Activated CD8-positive, alpha-beta memory T cell treated with anti-CD3 and anti-CD28 coated beads for 48 hours (primary cell): ENCODE measurements at places on chromosomes 1 and 21.

DNA sequence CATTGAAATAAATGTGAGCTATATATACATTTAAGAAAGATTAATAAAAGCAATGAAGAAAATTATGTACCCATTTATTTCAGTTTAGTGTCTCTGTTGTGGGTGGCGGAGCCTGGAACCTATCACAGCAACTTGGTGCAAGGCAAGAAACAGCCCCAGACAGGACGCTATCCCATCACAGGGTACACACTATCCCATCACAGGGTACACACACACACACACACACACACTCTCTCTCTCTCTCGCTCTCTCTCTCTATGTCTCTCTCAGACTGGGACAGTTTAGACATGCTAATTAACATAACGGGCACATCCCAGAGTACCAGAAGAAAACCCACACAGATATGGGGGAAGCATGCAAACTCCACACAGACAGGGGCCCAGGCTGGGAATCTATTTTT lies 6.5 kb upstream of the IL6R start:
- DNase-seq = no peak

GRCh38 chr1:47178654-47179016 lies 11.2 kb downstream of the PDZK1IP1 start:
- no peak for DNase-seq

DNA sequence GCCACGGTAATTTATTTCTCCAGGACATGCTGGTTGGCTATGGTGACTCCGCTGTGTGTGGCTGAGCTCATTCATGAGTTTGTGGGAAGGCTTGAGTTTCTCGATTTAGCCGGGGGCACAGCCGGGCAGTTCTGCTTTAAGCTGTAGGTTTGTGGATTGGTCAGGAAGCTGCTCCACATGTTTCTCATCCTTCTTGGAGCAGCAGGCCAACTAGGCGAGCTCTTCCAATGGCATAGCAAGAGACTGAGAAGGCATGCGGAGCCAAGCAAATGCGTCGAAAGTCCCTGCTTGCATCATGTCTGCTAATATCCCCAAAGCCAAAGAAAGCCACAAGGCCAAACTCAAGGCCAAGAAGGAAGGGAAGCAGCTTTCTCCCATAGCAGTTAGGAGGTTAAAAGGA lies 71.6 kb upstream of the GREM2 start:
- no peak for DNase-seq

DNA sequence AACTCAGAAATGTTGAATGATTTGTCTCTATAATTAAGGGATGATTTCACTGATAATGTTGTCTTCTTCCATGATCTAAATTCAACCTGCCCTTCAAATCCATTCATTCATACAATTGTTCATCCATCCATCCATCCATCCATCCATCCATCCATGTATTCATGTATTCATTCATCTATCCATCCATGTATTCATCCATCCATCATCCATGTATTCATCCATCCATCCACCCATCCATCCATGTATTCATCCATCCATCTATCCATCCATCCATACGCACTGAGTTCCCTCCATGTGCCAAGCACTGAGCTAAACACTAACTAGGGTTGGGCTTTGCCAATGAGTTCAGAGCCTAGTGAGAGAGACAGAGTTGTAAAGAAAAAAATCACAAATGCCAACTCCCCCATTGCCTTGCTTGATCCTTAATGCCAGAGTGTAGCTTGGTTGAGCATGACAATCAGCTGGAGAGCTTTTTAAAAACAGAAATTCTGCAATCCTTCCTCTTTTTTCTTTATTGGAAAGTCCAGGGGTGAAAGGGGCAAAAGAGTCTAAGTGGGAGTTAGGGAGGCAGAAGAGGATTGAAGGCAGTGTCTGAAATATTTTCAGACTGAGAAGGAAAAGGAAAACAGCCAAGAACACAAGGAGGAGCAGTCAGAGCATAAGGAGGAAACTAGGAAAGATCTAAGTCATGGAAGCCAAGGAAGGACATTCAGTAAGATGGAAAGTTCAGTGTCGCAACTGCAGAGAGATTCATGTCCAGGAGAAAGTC lies 92.4 kb upstream of the ERG start:
- DNase-seq = no peak

GRCh38 chr1:80646053-80646452 lies 1154.7 kb upstream of the ADGRL2 start:
- no peak for DNase-seq

DNA sequence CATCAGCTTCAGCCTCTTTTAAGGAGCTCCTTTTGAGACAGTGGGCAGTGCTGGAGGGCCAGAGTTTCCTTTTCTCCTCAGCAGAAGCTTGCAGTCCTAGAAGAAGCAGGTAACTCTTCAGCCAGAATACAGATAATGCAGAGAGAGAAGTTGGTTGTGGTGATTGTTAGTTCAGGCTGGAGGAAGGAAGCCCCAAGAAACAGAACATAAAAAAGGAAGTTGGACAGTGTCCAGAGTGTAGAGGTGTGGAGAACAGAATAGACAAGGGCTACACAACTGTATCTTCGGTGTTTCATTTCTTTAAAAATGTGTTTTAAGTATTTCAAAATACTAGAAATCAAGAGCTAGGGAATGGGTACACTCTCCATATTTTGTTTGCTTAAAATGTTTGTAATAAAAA lies 6.4 kb upstream of the TACSTD2 start:
- no peak for DNase-seq

- no peak for DNase-seq
These were observed 88.2 kb downstream of the NFIA start for GRCh38 chr1:61170328-61171238.

GRCh38 chr1:206050655-206051235 lies 2.2 kb upstream of the RHEX start:
- peak; percentile 31 for DNase-seq

DNA sequence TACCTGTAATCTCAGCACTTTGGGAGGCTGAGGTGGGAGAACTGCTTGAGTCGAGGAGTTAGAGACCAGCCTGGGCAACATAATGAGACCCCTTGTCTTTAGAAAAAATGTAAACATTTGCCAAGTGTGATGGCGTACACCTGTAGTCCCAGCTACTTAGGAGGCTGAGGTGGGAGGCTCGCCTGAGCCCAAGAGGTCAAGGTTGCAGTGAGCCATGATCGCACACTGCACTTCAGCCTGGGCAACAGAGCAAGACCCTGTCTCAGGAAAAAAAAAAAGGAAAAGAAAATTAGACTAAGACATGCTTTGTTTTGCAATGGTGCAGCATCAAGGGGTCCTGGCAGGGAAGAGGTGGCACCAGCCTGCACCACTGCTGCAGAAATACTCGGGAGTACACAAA lies 16.8 kb upstream of the GPR157 start:
- DNase-seq = no peak

DNA sequence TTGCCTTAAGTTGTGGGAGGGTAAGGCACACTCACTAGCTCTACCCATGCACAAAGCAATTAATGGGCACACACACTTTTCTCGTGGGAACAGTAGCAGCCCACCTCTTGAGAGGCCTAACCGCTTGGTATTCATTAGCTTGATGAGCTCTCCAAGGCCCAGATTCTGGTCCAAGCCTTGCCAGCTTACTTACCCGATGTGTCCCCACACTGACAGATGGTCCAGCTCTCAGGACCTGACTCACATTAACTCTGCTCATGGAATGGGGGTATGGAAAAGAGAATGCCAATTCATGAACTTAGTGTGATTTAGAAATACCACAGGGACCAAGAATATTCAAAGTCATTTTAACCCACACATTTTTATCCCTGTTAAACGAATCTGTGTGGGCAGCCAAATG lies 106.8 kb upstream of the CACHD1 start:
- no peak for DNase-seq

DNA sequence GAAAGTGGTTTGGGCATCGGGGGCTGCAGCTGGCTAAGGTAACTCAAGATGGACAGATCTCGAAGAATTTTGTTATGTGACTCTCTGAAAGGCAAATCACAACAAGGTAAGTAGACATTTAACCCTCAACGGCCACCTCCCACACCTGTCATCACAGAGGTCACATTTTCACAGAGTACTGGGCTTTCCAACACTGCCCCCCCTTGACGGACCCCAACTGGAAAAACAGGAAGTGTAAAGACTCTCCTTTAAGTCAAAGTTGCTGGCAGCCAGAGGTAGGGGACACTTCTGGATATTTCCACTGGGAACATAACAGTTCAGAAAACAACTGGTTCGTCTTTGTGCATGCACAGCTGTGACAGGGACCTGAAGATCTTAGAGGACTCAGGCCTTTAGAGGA lies 22.3 kb downstream of the NOL9 start:
- DNase-seq = no peak

DNA sequence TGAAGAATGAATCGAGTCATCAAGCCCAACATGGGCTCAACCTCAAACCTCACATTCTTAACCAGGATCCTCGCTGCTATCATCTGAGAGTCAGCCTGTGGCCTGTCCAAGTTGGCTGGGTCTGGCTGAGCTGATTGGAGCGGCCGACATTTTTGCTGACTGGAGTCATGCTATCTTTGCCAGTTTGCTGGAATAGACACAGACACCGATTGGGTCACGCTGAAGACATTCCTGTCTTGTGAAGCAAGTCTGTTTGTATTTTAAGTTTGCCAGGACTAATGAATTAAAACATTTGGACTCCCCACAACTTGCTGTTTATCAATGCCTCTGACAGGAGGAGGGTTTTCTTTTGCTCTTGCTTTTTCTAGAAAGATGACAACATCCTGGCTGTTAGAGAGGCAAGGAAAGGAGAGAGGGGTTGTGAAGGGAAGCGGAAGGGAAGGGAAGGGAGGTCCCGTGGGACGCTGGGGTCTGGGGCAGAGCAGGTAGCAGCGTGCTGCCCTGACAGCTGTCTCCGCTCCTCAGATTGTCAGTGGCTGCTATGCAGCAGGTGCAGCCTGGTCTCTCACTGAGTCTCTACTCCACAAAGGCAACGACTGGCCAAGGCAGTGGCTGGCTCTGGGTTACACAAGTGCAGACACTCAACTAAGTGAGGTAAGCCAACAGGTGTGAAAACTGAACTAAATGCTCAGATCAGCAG lies at the start of gene MAP3K7CL:
Gene MAP3K7CL (plus strand): TSS at position 375 of the 700 bp plus-strand sequence. CDS start 2,701 bp downstream, outside the sequence.
- DNase-seq = no peak

- no peak for DNase-seq
These were observed 1.3 kb downstream of the CNN3 start for GRCh38 chr1:94925561-94926125.

DNA sequence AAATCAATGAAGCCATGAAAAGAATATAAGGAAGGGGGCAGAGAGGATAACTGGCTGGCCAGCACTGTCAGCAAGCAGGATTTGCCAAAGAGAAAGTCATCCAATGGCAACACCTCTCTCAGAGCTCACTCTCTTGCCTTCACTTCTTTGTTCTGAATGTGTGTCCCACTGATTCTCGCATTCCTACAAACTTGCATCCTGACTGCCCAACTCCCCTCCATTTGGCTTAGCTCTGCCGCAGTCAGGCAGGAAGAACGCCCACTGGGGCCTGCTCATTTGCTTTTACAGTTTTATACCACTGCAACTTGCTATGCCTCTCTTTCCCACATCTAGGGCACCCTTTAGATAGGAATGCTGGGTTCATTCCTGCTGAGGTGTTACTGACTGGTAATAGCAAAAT lies 364.2 kb upstream of the ST6GALNAC5 start:
- no peak for DNase-seq

GRCh38 chr1:150352866-150353265 lies 11.1 kb upstream of the RPRD2 start:
- no peak for DNase-seq

GRCh38 chr1:225965231-225965630 lies 24.2 kb upstream of the LEFTY2 start:
- DNase-seq = no peak
